Right ventricle myocardium inferior (tissue), 1 donor: ENCODE measurements at places on chromosomes 7 and 10. TPM values are rescaled to one million over a fixed set of nuclear protein-coding genes. Genes with fewer than 3 reads are reported as not detected.

ZNF736 gene
- total RNA-seq = 3.4 TPM

CFAP43 gene
- total RNA-seq = 0.19 TPM

RSPH10B2 gene
- not detected for total RNA-seq

AOAH gene
- total RNA-seq = 1.9 TPM

DNA sequence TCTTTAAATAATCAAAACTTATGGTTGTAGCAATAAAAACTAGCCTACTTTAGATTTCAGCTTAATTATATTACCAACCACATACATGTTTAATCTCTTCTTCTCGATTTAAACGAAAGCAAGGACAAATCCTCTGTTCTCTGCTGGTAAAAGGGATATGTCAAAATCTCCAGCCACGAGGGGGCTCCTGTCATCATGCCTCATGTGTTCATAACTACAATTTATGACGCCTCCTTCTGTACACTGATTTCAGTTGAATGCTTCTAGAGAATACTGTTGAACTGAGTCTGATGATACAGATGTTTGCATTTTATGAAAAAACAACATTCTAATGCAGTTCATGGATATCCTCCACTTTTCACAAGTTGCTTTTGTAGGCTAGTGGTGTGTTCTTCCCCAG is 220.0 kb upstream of the DPP6 start:
- no peak for DNase-seq

DNA sequence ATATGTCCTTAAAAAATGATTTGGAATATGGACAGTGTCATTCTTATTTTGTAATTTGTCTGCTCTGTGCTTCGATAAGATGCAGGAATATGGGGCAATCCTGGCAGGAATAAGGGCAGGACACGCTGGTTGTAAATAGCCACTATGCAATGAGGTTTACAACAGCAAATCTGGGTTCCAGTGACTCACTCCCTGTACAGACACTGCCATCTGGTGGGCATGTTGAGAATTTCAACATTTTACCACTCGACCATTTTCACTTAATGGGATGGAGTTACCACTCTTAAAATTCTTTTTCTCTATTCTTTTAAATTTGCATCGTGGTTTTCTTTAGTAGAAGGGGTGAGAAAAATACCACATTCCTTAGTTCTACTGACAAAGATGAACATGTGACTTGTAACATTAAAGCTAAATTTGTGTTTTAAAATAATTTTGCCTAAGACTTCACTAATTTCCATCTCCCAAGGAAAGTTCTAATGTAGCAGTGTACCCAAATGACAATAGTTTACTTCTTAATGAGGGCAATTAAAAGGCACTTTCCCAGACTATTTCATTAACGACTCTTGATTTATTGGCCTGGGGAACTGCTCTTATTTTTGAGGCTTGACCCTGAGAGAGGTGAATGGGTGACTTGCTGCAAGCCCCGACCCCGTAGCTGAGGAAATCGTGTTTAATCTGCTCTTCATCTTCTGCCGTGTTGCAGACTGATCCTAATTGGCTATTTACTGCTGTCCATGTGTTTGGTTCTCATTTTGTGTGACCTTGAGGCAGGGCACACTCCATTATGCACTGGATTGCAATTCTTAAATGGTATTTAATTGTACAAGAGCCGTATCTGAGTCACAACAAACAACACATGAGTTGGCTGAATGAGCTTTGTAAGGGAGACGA is 173.6 kb upstream of the IMMP2L start:
- DNase-seq = no peak

DNA sequence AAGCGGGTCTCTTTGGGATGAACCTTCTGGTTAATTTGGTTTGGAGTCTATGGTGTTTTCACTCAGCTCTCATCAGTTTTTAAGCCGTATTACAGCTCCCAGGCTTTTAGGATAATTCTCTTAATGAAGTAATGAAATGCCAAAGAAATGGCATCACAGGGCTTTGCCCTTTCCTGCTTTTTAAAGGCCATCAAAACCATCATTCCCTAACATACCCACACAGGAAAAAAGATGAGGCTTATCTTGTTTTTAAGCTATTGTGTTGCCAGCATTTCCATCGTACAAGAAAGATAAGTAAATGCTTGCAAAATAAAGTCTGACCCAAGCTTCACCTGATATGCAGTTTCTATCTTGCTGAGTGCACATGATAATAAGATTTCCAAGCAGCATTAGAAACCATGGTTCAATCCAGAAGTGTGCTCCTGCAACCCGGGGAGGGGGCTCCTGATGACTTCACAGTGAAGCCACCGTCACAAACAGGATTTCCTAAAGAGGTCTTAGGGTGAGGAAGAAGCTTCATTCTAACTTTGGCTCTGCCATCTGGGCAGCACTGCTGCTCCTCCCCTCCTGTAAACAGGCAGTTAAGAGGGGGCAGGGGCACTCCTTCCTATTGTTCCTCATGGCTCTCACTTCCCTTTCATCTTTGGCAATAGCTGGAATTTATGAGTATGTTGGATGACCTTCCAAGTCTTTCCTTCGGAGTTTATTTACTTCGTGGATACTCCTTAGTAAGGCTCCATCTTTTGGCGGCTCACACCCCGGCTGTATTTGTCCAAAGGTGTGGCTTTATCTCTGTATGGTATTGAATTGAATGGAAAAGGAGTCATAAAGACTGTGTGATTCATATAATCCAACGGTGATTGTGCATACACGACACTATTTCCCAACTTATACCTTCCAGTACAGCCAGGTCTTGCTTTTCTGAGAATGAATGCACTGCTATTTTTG is 55.2 kb upstream of the FAM133B start:
- no peak for DNase-seq

DNA sequence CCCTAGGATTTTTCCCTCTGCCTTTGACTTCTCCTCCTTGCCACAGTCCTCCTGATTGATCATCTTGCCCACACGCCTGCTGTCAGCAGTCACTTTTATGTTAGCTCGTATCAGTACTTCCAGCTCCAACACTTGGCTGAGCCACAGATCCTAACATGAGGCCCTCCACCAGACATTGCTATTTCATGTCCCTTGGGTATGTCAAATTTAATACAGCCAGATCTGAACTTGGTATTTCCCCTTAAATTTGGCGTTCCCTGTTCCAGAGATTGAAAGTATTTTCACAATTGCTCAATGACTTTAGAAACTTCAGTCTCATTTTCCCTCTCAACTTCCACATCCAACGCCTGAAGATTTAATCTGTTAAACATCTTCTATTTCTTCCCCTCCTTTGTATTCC is 140.4 kb downstream of the RNLS start:
- peak; percentile 50 for DNase-seq

DNA sequence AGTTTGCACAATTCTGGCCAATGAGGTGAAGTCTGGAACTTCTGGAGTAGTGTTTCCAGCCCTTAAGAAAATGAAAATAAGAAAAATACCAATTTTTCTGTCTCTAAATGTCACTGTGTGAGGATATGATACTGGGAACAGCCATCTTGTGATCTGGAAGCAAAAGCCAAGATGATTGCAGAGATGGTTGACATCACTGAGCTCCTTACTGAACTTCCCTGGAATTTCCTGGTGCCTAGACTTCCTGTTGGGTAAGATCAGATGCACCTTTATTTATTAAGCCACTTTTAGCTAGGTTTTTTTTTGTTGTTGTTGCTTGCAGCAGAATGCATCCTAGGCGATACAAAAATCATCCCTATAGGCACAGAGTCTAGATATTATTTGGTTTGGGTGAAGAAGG is 27.3 kb upstream of the INHBA start:
- DNase-seq = no peak

- DNase-seq = no peak
These were observed 438.0 kb upstream of the MGMT start for GRCh38 chr10:129029051-129029450.

DNA sequence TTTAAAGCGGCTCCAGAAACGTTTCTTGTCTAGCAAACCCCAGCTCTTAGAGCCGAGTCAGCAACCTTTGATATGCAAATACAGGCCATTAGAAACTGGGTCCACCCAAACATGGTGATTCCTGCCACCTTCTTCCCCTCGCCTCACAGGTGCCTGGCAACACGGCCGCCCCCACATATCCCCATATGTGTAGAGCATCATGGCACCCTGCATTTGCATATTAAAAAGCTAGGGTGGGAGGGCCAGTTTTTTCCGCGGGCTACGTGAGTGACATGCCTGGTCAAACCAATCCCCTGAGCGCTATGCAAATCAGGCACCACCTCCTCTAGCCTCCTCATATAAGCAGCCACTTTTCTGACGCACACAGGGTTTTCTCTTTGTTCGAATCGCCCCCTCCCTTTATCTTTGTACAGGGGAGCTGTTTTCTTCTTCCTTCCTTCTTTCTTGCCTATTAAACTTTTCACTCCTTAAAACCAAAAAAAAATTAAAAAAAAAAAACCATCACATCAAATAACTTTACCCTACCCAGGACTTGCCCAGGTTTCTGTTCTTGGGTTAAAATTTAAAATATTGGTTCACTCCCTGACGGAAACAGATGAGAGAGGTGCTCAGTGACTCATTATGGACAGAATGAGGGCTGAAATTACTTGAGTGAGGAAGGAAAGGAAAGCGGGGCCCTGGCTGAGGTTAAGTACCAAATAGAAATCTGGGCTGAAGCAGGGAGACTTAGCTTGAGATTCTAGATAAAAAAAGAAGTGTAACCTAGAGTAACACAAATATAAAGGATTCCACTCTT is 59.8 kb downstream of the COA1 start:
- no peak for DNase-seq

GRCh38 chr7:150372271-150373048 is 3.8 kb downstream of the REPIN1 start:
- no peak for DNase-seq

DNA sequence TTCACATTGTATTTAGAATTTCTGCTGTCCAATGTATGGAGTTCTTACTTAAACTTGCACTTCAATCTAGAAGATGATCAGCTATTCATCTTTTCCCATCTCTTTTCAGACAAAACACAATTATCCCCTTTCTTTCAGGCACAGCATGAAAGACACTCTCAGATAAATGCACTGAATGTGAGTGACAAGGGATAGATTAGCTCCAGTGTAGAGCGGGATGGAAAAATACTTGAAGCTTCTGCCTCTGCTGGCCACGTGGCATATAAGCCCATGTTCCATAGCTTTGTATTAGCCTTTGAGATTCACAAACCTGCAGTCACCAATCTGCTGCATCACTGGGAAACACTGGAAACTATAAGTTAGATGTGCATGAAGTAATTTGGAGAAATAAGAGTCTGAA is 162.2 kb upstream of the FAM3C start:
- no peak for DNase-seq

- no peak for DNase-seq
These were observed 6.9 kb downstream of the WASL start for GRCh38 chr7:123741940-123742339.

DNA sequence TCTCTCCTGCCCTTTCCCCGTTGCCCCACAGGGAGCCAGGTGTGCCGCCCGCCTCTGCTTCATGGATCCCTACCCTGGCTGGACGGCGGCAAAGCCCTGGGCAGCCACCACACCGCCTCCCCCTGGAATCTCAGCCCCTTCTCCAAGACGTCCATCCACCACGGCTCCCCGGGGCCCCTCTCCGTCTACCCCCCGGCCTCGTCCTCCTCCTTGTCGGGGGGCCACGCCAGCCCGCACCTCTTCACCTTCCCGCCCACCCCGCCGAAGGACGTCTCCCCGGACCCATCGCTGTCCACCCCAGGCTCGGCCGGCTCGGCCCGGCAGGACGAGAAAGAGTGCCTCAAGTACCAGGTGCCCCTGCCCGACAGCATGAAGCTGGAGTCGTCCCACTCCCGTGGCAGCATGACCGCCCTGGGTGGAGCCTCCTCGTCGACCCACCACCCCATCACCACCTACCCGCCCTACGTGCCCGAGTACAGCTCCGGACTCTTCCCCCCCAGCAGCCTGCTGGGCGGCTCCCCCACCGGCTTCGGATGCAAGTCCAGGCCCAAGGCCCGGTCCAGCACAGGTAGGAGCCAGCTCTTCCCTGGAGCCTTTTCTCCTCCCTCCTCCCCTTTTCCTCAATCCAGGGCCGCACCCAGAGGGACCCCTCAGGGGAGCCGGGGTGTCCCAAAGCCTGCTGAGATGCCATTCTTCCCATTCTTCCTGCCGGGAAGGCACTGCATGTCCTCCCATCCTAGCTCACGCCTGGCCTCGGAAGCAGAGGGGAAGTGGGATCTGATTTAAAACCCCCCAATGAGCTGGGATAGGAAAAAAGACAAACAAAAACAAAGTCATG is 4.0 kb downstream of the GATA3 start:
- peak; percentile 42 for DNase-seq

- DNase-seq = no peak
These were observed 301.9 kb upstream of the TAC1 start for GRCh38 chr7:97430006-97430405.

DNA sequence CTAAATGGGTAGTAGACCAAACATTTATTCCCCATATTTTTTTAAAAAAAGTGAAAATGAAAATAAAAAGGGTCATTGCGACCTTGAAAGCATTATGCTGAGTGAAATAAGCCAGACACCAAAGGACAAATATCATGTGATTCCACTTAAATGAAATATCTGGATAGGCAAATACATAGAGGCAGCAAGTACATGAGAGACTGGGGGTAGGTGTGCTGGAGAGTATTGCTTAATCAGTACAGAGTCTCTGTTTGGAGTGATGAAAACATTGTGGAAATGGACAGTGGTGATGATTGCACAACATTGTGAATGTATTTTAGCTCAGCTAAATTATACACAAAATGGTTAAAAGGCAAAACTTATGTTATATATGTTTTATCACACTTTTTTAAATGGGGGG is 169.4 kb downstream of the AKR1D1 start:
- no peak for DNase-seq

- DNase-seq = no peak
These were observed 97.0 kb downstream of the TPK1 start for GRCh38 chr7:144738708-144739314.
